ENCODE measurements at places on chromosomes 3 and 15.

GRCh38 chr3:46127503-46127902 lies 80.6 kb downstream of the CCR1 start:
- DNase-seq = peak; percentile 79

GRCh38 chr3:36689560-36689959 lies 74.8 kb downstream of the DCLK3 start:
- no peak for DNase-seq

- DNase-seq = peak; percentile 72
Observed at GRCh38 chr3:179558742-179559364, 3.9 kb upstream of the ACTL6A start.

DNA sequence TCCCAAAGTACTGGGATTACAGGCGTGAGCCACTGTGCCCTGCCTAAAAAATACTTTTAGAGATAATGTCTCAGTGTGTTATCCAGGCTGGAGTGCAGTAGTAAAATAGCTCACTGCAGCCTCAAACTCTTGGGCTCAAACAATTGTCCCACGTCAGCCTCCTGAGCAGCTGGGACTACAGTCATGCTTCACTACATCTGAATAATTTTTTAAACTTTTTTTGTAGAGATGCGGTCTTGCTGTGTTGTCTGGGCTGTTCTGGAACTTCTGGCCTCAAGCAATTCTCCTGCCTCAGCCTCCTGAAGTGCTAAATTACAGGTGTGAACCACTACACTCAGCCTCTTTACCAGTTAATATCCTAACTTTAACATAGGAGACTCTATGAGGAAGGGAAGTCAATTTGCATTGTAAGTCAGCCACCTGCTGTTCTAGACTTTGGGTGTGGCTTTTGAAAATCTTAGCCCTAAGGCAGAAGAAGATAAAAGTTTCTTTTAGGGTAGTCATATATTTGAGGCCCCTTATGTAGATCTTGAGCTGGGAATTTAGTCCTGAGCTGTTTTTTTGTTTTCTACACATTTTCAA lies 78.2 kb upstream of the RASGRP1 start:
- DNase-seq = no peak

GRCh38 chr3:21791356-21791755 lies 40.3 kb upstream of the ZNF385D start:
- DNase-seq = no peak

DNA sequence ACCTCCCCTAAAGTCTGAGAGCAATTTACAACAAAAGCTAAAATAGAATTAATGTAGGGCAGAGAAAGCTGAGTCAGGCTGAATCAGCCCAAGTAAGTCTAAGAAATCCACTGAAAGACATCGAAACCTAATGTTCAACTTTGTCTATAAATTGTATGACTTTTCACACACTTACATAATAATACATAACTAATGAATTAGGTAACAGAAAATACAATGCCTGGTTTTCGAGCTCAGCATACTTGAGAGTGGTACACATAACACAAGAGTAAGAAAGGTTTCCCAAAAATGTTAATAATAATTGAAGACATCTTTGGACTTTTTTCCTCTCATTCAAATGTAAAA lies 55.3 kb upstream of the VGLL4 start:
- DNase-seq = peak; percentile 68

GRCh38 chr3:81249540-81250029 lies 511.9 kb downstream of the GBE1 start:
- DNase-seq = peak; percentile 12

GRCh38 chr3:172271386-172271976 lies 176.8 kb downstream of the GHSR start:
- DNase-seq = no peak

GRCh38 chr3:65400899-65401298 lies 637.8 kb downstream of the MAGI1 start:
- no peak for DNase-seq

- DNase-seq = no peak
Observed at GRCh38 chr3:50840983-50841489, 166.3 kb downstream of the DOCK3 start.

All from AG08395 (cell line).